ENCODE measurements at places on chromosomes 7 and 10.
A peak's percentile ranks its signal among the peaks of the same experiment; 100 is the strongest.

- peak; percentile 72 for DNase-seq
Observed at GRCh38 chr7:106947244-106947728, 82.2 kb downstream of the PIK3CG start.

DNA sequence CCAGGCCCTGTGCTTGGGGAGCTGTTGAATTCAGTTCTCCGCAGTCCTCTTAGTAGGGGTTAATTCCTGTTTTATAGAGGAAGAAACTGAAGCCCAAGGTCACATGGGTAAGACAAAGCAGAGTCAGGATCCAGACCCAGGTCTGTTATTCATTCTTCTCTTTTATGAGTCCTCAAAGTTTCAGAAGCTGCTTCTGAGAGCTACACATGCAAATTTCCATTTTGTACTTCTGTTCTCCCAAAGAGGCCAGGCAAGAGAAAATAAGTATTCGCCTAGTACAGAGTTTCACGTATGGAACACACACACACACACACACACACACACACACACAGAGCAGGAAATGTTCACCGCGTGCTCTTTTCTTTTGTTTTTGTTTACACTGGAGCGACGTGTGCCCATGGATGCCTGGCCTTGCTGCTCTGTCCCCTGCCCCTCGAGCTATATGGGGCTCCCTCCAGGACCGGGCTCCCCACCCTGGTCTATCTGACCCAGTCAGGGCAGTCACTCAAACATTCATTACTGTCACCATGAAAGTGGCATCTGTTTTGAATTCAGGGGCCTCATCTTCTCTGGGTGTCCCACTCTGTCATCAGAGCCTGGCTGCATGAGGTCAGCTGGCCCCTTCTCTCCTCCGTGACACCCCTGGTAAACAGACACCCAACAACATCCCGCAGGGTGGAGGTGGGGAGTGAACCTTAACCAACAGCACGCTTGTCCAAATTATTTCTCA is 84.4 kb downstream of the TNS3 start:
- DNase-seq, result no peak

DNA sequence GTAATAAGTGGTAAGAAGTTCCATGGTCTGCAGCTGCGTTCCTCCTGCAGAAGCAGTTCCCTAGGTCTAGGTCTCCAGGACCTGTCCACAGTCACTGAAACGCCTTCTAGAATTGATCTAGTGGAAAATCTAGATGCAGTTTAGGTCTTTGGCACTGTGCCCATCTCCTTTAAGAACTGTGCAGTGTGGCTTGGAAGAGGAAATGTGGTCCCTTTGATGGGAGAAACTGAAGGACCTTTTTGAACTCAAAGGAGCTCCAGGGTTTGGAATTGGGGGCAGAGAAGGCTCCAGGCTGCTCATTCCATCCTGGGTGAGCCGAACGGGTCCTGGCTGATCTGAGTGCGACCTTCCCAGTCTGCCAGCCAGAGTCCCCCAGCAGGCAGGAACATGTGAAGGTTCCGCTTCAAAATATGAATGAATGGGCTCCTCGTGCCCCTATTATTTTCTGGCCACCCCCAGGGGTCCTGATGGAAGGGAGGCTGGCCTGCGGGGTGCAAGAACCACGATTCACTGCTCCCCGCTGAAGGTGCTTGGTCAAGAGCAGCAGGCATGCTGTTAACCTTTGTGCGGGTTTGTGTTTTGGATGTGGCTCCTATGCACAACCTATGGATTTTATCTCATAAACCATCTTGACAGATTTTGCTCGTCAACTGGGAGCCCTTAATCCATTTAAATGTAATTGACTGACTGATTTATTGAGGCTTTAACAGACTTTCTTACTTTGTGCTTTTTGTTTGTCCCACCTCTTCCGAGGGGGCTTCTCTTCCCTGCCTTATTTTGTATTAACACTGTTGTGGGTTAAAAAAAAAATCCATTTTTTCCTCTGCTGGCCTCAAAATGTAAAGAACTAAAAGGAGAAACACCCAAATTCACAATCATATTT is 36.7 kb downstream of the ZNF467 start:
- DNase-seq, result no peak

DNA sequence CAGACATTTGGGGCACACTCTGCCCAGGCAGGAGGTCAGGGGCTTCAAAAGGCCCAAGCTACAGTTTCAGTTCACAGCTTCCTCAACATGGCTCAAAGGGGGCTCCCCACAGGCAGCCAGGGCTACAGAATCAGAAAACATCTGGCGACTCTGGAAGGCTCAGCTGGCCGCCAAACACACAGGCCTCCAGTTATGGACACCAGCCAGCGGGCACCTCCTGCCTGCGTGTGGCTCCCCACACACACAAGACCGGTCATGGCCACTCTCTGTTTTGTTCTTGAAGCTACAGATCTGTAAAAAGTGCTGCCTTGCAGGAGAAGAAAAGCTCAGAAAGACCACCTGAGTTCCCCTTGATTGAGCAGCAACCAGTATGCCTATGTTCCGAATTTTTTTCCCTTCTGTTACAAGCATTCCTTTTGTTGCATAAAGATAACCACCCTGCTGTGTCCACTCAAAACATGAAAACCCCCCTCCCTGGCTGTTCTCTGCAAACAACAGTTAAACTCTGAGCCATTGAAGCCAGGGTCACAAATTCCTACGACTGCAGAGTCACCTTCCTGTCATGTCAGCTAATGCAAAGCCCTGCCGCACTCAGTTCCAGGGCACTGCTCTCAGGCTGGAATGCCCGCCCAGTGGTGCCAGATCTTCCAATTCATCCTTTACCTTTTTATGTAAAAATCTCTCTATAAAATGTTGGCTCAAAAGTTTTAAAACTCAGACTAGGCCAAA is 33.6 kb downstream of the VSTM4 start:
- no peak for DNase-seq

GRCh38 chr10:73017955-73018480 is 63.4 kb upstream of the PLA2G12B start:
- DNase-seq, result no peak

DNA sequence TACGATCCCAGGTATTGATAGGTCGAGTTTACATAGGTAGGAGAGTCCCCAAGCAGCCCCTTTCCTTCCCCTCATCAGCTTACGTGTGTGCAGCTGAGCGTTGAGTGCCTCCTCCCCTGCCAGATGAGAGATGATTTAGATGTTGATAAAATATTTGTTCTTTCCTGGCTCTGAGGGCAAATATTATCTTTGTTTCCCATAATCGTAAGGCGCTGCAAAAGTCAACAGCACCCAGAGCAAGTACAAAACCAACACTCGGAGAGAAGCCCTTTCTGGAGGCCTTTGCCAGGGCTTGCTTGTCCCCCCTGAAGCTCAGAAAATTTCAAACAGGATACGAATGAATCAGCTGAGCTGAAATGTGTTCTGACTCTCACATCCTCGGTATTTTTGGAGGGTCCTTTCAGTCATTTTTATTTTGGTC is 683.2 kb downstream of the LRMDA start:
- DNase-seq, result peak; percentile 67

DNA sequence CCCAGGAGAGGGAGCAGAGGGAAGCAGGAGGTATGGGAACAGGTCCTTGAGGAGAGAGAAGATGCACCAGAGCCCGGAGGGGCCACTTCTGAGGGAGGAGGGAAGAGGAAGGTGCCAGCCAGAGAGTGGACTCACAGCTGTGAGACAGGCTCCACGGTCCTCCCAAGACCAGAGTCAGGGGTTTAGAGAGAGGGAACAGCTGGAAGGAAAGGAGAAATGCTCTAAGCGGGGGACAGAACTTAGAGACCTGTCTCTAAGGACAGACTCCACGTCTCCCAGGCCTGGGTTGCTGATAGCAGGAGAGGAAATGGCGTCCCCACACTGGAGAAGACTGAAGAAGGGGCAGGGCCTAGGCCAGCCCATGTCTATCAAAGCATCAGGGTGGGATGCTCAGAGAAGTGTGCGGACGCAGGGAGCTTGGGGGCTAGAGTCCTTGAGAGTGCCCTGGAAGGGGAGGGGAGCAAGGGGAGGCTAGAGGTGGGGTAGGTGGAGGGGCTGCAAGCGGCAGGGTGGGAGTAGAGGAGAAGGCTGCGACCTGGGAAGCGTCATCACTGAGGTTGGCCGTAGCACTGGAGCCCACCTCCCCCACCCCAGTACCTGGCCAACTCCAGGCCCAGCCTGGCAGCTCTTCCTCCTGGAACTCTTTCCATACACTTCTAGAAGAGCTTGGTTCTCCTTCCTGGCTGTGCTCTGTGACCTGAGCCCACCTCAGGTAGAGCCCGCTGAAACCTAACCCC is 25.6 kb upstream of the GRID1 start:
- DNase-seq, result no peak

GRCh38 chr7:158430308-158431034 is 157.2 kb downstream of the PTPRN2 start:
- DNase-seq, result no peak
